NCI-H187 treated with DMSO at 0.1 percent for 48 hours (cell line): ENCODE measurements at places on chromosomes 12 and 14.

DNA sequence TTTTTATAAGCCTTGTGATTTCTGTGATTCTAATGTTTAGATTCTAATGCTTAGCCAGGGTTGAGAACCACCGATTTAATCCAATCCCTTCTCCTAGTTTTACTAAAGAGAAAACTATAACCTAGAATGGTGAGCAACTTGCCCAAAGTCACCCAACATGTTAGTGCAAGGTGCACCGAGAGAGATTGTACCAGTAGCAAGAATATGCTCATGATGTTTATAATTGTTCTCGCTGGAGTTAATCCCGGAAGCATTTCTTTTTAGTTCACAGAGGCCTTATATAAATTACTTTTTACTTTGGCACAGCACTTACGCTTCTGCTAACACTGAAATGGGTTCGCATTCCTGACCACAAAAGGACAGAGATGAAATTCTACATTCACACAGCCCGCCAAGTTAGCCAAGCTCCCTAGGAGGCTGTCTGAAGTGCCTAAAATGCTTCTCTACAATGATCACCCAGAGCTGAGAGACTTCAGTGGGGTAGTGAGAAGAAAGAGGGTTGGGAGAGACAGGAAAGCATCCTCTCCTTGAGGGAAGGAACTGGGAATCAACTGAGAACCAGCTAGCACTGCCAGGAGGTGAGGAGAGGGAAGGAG, 579 bp upstream of the BLOC1S1 start:
- no peak for DNase-seq

GRCh38 chr14:30362369-30363218, 196.4 kb upstream of the G2E3 start:
- DNase-seq: no peak

GRCh38 chr12:1611803-1612572, 17.0 kb upstream of the WNT5B start:
- DNase-seq: no peak

GRCh38 chr12:50642035-50642451, 121.9 kb upstream of the ATF1 start:
- no peak for DNase-seq

DNA sequence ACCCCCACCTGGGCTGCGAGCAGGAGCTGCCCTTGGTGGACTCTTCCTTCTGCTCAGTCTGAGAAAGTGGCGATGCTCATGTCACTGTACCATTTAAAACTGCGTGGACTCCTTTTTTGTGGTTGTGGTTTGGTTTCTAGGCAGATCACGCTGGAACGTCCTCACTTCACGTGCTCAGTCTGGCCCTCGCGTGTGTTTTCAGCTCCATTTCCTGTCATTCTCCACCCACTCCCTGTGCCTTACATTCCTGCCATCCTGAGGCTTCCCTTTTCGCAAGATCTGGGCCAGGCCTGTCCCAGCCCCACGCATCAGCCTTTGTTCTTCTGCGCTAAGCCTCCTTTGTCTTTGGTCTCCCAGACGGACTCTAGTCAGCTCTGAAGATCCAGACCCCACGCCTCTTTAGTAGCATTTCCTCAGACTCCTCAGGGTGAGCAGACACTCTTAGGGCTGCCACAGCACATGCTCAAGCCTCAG, 105.4 kb downstream of the FBXL14 start:
- DNase-seq: no peak

- no peak for DNase-seq
These were observed 37.3 kb downstream of the CCDC85C start for GRCh38 chr14:99566390-99567354.

GRCh38 chr12:98332642-98333041, 182.7 kb upstream of the TMPO start:
- DNase-seq: no peak

GRCh38 chr14:105097794-105098127, 32.5 kb upstream of the GPR132 start:
- no peak for DNase-seq

GRCh38 chr14:33420051-33420627, 481.5 kb downstream of the NPAS3 start:
- no peak for DNase-seq

GRCh38 chr12:57899010-57899662, 42.2 kb upstream of the ATP23 start:
- DNase-seq: no peak

GRCh38 chr14:89455412-89455811, 38.4 kb upstream of the FOXN3 start:
- DNase-seq: no peak

GRCh38 chr12:2563709-2564108, 231.1 kb upstream of the FKBP4 start:
- DNase-seq: no peak

- no peak for DNase-seq
These were observed 155.0 kb upstream of the TMPO start for GRCh38 chr12:98360401-98360800.

DNA sequence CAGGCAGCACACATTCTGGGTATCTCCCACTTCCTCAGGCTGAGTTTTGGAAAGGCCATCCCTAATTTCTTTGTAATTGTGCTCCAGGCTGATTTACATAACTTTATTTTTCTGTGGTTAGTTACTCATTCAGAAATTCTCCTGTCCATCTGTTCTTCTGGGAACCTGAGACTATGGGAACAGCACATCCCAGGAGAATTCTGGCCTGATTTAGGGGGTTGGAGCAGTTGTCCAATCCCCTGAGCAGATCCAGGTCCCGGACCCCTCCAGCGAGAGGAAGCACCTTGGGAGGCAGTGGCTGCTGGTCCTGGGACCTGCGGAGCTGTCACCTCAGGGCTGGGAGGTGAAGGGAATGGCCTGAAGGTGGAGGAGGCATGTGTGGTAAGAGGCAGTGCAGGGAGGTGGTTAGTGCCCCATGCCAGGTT, 40.4 kb downstream of the TSPAN9 start:
- no peak for DNase-seq

GRCh38 chr12:68267892-68268396, 14.5 kb upstream of the IL22 start:
- no peak for DNase-seq

DNA sequence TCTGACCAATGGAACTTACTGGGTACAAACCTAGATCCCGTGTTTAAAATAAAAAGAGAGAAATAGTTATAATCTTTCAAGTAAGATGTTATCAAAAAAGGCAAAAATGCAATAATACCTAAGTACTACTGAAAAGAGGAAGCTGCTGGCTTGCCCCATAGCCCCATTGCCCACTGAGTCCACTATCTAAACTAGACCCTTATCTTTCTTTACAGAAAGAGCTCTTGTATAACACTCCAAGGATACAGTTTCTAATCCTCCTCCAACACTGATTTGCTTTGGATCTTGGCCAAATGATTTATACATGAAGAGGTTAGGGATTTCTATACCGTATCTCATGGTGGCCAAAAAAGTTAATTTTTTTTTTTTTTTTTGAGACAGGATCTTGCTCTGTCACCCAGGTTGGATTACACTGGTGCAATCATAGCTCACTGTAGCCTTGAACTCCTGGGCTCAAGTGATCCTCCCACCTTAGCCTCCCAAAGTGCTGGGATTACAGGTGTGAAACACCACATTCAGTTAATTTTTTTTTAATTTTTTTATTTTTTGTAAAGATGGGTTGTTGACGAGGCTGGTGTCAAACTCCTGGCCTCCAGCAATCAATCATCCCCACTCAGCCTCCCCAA, 2.6 kb downstream of the GXYLT1 start:
- no peak for DNase-seq
